ENCODE measurements at places on chromosomes 6 and 20.
A peak's percentile ranks its signal among the peaks of the same experiment; 100 is the strongest.

DNA sequence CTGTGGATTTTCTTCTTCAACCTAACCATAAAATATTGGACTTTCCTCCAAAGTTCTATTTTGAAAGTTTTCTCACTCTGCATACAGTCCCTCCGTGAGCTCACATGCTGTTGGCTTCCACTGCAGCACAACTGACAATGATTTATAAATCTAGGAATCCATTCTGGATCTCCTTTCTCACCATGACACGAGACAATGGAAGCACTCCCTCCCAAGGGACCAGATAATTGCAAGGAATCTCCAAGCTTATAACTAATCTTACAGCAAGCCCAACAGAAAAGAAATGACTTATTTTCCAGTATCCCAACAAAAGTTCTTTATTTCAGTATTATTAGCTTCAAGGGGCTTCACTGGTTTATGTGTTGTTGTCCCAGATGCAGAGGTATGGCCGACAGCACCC is 729.0 kb downstream of the RFPL4B start:
- DNase-seq = no peak

DNA sequence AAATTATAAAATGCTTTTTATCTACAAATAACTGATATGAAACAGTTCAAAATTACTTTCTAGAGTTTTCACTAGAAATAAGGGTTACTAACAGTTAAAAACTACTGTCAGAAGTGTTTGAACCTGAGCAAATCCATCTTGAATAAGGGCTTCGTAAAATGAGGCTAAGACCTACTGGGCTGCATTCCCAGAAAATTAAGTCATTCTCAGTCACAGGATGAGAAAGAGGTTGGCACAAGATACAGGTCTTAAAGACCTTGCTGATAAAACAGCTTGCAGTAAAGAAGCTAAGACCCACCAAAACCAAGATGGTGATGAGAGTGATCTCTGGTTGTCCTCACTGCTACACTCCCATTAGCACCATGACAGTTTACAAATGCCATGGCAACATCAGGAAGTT is 93.7 kb downstream of the PLG start:
- no peak for DNase-seq

DNA sequence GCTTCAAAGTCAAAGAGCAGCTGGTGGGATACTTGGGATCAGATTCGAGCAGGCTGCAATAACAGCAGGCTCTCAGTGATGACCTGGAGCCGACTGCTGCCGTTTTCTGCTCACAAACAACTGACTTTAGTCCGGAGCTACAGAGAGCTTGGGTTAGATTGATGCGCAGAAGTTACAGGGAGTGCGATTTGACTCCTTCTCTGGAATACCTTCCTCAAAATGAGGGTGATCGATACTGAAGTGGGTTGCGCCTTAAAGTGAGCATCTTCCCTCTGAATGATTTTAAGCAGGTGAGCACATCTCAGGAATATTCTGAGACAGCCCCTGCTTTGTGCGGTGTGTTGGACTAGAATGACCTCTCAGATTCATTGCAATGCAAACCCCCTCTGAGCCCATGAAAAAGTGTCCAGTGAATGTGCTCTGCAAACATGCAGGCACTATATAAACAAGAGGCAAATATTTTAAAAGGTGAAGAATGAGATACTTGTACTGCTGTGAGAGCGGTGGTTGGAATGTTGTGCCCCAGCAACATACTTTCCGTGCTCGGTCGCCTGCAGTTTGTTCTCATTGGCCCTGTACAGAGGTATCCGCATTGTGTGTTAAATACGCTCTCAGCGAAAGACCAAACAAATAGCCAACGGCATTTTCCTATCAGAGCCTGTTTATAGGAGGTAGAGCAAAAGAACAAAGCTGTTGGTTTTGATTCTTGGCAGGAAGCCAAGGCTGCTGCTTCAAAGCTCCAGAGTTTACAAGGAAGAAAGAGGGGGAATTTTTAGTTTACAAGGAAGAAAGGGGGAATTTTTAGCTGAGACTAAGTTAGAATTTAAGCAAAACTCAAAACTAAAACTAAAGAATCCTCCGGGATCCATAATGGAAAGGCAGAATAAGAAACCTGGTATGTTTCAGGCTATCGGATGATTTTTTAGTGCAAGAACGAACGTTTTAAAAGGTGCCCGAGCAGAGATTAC is 67.7 kb downstream of the PHACTR2 start:
- peak; percentile 93 for DNase-seq

- no peak for DNase-seq
Measured at GRCh38 chr20:53831812-53832211, 238.2 kb upstream of the ZNF217 start.

- no peak for DNase-seq
Measured at GRCh38 chr20:12237772-12238171, 320.1 kb downstream of the BTBD3 start.

- no peak for DNase-seq
Measured at GRCh38 chr20:62066983-62067433, 1.3 kb upstream of the TAF4 start.

DNA sequence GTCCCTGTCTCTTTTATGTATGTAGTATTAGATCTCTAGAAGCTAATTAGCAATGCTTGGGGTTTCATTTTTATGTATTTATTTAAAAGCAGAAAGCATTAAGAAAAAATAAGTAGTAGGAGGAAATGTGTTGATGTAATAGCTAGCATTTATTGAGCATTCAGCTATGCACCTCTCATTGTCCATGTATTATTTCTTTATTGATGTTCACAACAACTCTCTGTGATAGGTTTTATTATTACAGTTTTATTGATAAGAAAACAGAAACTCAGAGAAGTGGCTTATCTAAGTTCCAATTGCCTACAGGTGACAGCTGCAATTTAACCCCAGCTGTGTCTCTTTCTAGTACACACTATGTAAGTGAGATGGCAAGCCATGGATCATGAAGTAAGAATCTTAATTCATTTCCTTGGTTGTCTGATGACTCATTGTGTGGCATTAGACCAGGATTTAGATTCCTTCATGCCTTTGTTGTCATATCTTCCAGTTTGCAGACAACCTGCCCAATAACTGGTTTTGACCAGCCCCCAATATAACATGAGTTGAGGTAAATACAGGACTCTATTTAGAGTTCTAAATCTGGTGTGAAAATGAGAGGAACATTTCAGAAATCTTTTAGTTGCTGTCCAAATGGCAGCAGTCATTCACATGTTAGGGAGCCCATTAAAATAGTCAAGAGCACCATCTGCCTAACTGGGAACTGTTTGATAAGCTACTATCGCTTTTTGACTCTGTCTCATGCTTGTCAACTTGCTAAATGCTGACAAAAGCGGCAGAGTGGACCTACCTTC is 170.8 kb upstream of the PHACTR1 start:
- DNase-seq = peak; percentile 68

GRCh38 chr20:59723607-59724456 is 119.5 kb downstream of the PHACTR3 start:
- no peak for DNase-seq

GRCh38 chr20:34549291-34549928 is 9.1 kb upstream of the MAP1LC3A start:
- no peak for DNase-seq

- no peak for DNase-seq
Measured at GRCh38 chr6:122069932-122070331, 329.5 kb upstream of the HSF2 start.
